ENCODE measurements at places on chromosomes 11 and 22.

DNA sequence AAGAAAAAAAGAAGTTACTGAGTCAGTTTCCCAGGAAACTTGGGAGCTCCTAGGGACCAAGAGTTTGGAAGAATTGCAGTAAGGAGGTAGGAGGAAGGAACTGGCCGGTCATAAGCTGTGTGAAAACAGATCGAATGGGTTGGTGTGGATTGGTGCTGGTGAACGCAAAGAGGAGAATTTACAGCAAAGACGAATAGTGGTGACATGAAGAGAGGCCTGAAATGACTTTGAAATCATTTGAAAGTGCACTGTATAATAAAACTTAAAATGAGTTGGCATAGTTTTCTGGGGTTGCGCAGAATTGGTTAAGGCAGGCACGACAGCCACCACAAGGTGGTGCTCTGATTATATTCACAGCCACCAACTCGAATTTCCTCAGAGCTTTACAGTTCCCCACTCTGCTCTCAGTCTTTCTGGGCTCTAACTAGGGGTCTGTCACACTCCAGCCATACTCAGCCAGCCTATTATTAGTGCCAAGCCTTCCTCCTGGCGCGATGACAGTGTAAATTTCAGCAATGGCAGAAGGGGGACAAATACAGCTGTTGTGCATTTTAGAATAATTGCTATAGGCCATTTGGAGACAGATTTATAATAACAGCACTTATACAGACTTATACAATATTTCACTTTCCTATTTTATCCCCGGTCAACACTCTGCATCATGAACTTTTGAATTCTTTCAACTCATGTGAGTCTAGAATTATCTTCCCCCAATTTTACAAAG is 8.3 kb upstream of the HTR3B start:
- DNase-seq: peak; percentile 10

GRCh38 chr11:128926437-128927107 is 16.1 kb downstream of the TP53AIP1 start:
- DNase-seq: no peak

- no peak for DNase-seq
Observed at GRCh38 chr11:133984828-133985227, 28.1 kb upstream of the IGSF9B start.

DNA sequence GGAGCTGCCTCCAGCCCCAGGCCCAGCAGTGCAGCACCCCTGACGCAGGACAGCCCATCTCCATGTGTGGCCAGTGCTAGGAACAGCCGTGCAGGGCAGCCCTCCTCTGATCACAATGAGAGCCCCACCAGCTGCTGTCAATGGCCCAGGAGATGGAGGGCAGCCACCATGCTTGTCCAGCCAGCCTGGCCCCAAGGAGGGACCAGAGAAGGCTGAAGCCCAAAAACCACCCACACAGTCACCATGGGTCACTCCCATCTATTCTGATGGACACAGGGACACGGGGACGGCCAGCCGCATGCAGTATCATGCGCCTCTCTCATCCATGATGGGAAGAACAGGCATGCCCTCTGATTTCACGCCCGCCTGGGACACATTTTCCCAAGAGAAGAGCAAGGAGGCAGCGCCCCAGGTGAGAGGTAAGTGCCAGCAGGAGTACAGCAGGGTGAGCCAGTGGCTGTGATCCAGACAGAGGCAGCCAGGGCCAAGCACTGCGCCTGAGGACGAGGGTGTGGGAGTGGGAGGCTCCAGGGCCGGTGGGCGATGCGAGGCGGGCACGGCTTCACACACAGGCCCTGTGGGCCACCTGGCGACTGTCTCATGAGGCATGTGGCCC is 33.6 kb upstream of the GNB1L start:
- DNase-seq: no peak

- no peak for DNase-seq
Observed at GRCh38 chr22:32793589-32793988, 7.9 kb upstream of the TIMP3 start.

DNA sequence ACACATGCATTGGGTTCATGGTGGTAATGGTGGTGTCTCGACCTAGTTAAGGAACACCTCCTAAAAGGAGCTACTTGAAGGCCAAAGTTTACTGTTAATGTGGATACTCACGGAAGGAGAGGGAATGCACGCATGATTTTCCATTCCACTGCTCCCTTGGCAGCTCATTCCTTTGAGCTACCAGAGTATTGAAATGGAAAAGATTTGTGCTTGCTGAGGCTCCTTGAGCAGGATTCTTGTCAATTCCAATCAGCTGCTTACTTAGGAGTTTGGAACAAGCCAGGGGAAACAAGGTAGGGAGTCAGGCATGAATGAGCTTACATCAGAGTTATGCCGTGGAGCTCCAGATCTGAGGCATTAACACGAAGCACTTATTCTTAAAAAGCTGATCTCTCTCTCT is 108.8 kb downstream of the GRIA4 start:
- no peak for DNase-seq

DNA sequence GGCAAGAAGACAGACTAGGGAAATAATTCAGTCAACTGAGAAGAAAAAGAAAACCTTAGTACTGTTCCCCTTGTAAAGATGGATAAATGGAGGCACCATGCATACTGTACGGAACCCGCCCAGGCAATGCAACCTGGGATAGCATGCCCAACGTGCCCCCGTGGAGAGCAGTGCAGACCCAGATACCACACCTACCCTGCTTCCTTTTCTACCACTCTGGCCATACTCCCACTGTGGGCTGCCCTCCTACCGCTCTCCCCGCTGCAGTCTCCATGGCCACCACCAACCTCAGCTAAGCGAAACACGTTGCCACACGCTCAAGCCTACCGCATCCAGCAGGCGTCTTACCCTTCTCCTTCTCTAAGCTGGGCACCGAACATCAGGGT is 117.4 kb upstream of the SERPIND1 start:
- DNase-seq: no peak

GRCh38 chr11:45151362-45151982 is 5.0 kb downstream of the PRDM11 start:
- DNase-seq: no peak

GRCh38 chr11:12690663-12691062 is 16.4 kb downstream of the TEAD1 start:
- DNase-seq: no peak

GRCh38 chr11:66345316-66345649 is 379 bp upstream of the BRMS1 start:
- no peak for DNase-seq

GRCh38 chr22:21942407-21943343 is 10.0 kb downstream of the PPM1F start:
- DNase-seq: peak; percentile 18

- DNase-seq: no peak
Observed at GRCh38 chr11:110069158-110069737, 23.9 kb upstream of the ZC3H12C start.

DNA sequence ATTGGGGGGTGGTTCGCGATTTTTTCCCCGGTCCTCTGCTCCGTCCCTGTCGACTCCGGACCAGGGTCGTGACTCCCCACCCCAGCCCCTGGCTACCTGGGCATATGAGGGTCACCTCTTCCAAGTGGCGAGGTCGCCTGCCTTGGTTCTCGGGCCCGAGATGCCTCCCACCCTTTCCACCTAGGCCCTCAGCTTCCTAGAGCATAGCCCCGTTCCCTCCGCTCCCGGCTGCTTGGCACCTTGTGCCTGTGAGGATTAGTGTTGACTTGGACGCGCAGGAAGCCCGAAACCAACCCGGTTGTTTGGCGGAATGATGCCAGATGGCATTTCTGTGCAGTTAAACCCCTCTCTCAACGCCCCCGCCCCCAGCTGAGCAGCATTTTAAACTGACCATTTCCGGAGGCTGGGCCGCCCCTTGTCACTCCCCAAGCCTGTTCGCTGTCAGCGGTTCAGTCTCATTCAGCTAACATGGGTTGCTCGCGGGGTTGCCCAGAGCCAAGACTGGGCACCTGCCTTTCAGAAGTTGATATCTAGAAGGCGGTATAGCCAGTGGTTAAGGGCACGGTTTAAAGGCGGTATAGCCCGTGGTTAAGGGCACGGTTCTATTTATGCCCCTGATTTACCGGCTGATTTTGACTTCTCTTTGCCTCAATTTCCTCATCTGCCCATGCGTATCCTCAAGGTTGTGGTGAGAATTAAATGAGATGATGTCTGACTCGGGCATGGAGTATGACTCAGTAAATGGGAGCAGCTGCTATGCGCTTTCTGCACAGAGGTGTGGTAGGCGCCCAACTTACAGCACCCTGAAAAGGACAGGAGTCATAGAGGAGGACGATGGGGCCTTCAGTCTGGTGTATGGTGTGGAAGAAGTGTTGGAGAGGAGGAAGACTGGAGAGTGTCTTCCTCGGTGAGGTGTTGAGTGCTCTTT is 639 bp downstream of the INCENP start:
- peak; percentile 34 for DNase-seq

- DNase-seq: no peak
Observed at GRCh38 chr11:105226091-105226490, 86.5 kb upstream of the CARD18 start.

GRCh38 chr11:16382638-16383380 is 26.5 kb upstream of the SOX6 start:
- no peak for DNase-seq

DNA sequence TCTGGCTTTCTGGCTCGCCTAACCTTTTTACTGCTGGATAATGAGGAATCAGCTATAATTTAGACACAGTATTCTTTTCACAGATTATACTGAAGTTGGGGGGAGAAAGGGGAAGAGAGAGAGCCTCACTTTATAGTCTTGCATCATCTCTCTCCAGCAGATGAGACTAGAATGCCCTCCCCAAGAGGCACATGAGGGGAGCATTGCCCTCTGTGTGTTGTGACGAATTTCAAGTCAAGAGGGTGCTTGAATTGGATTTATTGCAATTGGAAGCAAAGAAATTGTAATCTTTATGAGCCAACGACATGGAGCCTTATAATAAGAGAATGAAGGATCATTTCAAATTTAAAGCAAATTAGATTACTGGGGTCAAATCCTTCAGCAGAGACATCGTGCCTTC is 17.6 kb upstream of the CADM1 start:
- no peak for DNase-seq

DNA sequence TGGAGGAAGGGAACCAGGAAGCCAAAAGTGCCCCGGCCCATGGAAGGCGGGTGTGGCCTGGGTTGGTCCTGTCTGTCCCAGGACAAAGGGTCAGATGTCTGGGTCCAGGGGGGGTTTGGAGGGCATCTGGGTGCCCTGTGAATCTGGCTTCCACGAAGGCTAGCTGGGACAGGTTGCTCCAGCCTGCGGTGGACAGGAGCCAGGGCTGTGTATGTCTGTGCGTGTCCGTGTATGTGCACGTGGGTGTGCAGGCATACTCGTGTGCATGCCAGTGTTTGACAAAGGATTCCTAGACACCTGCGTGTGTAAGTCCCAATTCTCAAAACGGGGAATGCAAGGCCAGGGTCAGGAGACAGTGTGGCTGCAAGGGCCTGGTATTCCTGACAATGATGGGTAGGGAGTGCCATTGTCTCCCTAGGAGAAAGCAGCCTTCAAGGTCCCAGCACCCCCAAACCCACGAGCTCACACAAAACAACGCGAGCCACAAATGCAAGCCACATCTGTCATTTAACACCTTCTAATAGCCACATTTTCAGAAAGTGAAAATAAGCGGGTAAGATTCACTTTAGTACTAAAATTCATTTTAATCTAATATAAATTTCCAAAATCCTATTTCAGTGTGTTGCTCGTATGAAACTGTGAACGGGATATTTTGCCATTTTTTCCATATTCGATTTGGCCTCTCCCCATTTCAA is 78.4 kb upstream of the WNT7B start:
- DNase-seq: no peak

DNA sequence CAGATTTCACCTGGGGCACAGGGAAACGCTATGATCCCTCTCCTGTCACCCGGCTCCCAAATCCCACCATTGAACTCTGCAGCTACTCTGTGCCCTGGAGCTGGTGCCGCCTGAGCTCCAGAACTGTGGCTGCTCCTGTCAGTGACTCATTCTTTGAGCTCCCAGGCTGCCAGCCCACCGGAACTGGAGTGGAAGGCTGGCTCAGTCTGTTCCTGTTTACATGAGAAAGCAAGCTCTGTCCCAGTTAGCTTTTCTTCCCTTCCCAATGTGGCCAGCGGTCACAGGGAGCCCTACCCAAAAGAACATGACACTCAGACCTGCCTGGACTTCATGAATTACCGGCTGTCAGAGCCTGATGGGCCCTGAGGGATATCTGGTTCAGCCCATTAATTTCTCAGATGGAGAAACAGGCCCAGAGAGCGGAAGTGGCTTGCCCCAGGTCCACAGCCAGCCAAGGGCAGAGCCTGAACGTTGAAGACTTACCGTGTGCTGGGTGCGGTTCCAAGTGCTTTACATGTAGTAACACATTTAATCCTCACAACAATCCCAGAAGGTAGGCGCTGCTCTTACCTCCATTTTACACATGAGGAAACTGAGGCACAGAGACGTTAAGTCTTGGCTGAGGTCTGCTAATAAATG is 23.8 kb upstream of the IGSF22 start:
- no peak for DNase-seq

GRCh38 chr11:115958089-115959000 is 454.1 kb upstream of the CADM1 start:
- DNase-seq: no peak

DNA sequence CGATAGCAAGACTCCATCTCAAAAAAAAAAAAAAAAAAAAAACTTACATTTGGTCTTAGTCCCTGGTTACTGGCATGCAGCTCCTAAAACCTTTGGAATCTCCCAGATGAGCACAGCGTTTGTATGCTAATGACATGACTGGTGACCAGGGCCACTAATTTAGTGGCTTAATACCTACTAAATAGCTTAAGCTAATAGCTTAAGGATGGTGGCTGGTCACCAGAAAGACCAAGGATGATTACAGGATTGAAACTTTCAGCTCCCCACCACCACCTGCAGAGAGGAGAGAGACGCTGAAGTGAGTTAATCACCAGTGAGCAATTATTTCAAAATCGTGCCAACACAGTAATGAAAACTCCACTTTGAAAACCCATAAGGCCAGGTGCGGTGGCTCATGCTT is 37.1 kb downstream of the DENND5A start:
- DNase-seq: no peak

DNA sequence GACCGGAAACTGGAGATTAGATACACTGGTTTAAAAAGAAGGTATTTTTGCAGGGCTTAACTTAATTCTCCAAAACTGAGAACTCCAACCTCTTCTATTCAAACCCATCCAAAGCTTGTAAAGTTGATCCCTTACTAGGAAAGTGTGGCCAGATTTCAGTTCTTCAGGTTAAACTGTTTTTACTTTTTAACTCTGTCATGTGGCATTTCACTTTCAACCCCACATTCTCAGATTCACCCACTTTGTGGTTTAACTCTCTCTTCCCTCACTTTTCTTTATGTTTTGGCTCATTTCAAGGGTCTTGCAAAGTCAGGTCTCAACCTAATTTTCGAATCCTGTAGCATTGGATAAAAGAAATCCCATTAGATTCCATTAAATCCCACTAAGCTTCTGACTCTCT is 75.4 kb downstream of the MPPED2 start:
- no peak for DNase-seq

- DNase-seq: no peak
Observed at GRCh38 chr11:20616920-20617319, 17.5 kb downstream of the SLC6A5 start.
